ENCODE measurements at places on chromosomes 12 and 14. TPM values are rescaled to one million over a fixed set of nuclear protein-coding genes. Genes with fewer than 3 reads are reported as not detected.

Gene LRRC10
- not detected for polyA plus RNA-seq

GRCh38 chr12:48038085-48038484 lies 33.8 kb upstream of the COL2A1 start:
- no peak overlapping the region for H3K4me3 ChIP-seq
- no peaks in the 10 kb centered on the region for H3K27me3 ChIP-seq
- H3K4me1 ChIP-seq = peaks cover 18% of the 10 kb centered on the region
- DNase-seq = peak; percentile 9

DNA sequence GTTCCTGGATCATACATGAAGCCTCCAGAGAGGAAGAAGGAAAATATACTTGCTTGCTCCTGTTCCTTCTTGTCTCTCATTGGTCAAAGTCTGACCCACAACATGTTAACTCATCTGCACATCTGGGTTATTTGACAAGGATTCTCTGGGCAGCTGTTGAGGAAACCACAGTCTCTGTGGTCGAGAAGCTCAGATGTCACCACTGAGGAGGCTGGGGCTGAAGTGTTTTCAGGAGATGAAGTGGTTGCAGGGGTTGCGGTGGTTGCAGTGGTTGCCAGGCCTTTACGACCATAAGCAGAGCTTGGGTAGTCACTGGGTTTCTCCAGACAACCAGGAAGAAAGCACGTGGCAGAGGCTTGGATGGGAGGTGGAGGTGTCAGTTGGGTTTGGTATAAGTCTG lies 265.0 kb upstream of the LRIG3 start:
- no peak overlapping the region for H3K4me3 ChIP-seq
- H3K4me1 ChIP-seq = no peaks in the 10 kb centered on the region
- no peaks in the 10 kb centered on the region for H3K36me3 ChIP-seq

DNA sequence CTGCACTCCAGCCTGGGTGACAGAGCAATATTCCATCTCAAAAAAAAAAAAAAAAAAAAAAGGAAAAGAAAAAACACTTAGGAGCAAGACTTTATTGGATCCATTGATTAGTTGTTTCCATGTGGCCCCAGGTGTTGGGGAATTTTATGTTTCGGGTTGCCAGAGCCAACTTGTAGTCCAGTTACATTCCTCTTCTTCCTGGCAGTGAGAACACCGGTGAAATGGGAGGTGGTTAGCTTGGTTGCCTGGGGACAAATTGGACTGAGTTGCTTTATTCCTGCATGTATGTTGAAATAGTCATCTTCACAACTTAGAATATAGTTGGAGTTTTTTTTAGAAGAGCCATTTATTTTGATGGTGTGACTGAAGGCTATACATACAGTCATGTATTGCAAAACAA lies 12.6 kb downstream of the RCOR1 start:
- peaks cover 34% of the 10 kb centered on the region for H3K4me1 ChIP-seq
- H3K27ac ChIP-seq = no peak overlapping the region
- H3K4me3 ChIP-seq = no peak overlapping the region
- H3K27me3 ChIP-seq = no peaks in the 10 kb centered on the region
- DNase-seq = no peak

GRCh38 chr12:58097741-58098140 lies 156.4 kb downstream of the ATP23 start:
- no peak overlapping the region for H3K4me3 ChIP-seq
- peaks cover 13% of the 10 kb centered on the region for H3K27me3 ChIP-seq
- DNase-seq = no peak
- no peak overlapping the region for H3K27ac ChIP-seq

Gene ART4
- polyA plus RNA-seq = not detected

GRCh38 chr12:113130457-113131135 lies 5.0 kb downstream of the RASAL1 start:
- peaks cover 29% of the 10 kb centered on the region for H3K4me1 ChIP-seq
- H3K27me3 ChIP-seq = no peaks in the 10 kb centered on the region
- H3K4me3 ChIP-seq = peak overlapping the region; percentile 62
- DNase-seq = peak; percentile 57
- H3K36me3 ChIP-seq = no peaks in the 10 kb centered on the region

Gene LHX5
- not detected for polyA plus RNA-seq

Gene WNK1
- 18.8 TPM for polyA plus RNA-seq

- H3K27me3 ChIP-seq = no peaks in the 10 kb centered on the region
- peaks cover 11% of the 10 kb centered on the region for H3K36me3 ChIP-seq
- no peak overlapping the region for H3K4me3 ChIP-seq
These were observed 24.6 kb downstream of the TPCN1 start for GRCh38 chr12:113245695-113246477.

DNA sequence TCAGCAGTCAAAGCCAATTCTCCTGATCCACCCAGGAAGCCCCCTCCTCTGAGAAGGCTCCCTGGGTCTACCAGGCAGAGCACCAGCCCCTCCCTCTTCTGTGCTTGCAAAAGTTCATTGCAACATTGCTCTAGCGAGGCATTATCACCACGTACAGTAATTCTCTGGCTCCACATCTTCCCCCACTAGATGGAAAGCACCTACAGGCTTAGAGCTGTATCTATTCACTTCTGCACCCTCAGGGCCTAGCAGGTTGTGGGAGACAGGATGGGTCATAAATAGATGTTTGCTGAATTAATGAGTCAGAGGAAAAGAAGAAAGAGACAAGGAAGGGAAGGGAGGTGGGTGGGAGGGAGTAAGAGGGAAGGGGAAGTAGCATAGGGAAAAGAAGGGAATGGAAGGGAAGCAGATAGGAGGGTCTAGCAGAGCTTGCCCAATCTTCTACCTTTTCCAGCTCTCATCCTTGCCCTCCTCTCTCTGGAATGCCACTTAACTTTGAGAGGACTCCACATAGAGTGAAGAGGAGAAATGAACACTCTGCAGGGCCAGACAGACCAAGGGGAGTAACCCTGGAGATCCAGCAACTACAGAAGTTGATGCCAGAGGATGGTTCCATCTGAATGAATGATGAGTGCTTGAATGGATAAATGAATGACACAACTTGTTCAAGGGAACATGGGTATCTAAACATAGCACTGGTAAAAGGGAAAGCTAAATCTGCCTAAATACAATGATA lies 42.0 kb upstream of the NT5DC3 start:
- peaks cover 5% of the 10 kb centered on the region for H3K27me3 ChIP-seq
- H3K4me3 ChIP-seq = no peak overlapping the region
- peaks cover 16% of the 10 kb centered on the region for H3K4me1 ChIP-seq
- H3K36me3 ChIP-seq = no peaks in the 10 kb centered on the region
- no peak for DNase-seq

GRCh38 chr12:38601949-38602348 lies 285.4 kb downstream of the ALG10B start:
- no peak overlapping the region for H3K4me3 ChIP-seq
- no peaks in the 10 kb centered on the region for H3K27me3 ChIP-seq
- H3K27ac ChIP-seq = no peak overlapping the region

Gene MYO1H
- not detected for polyA plus RNA-seq

All from naive B cell (primary cell).